ENCODE measurements at places on chromosomes 3 and 15.

GRCh38 chr3:69568458-69568857 lies 170.8 kb upstream of the MITF start:
- no peak for DNase-seq

DNA sequence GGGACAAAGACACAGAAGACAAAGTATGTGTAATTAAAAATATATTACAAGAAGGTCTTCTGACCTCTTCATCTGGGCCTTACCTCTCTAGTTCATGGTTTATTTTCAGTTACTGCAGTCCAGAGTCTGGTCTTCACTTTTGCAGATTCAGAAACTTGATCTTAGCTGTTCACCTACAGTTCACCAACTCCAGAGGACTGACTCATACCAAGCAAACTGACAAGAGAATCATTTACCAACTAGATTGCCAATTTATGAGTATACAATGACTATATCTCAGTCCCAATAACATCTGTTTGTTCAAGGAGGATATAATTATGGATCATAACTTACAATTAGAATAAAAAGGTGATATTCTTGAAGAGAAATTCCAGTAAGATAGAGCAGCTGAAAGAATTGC lies 9.0 kb downstream of the P2RY1 start:
- no peak for DNase-seq

DNA sequence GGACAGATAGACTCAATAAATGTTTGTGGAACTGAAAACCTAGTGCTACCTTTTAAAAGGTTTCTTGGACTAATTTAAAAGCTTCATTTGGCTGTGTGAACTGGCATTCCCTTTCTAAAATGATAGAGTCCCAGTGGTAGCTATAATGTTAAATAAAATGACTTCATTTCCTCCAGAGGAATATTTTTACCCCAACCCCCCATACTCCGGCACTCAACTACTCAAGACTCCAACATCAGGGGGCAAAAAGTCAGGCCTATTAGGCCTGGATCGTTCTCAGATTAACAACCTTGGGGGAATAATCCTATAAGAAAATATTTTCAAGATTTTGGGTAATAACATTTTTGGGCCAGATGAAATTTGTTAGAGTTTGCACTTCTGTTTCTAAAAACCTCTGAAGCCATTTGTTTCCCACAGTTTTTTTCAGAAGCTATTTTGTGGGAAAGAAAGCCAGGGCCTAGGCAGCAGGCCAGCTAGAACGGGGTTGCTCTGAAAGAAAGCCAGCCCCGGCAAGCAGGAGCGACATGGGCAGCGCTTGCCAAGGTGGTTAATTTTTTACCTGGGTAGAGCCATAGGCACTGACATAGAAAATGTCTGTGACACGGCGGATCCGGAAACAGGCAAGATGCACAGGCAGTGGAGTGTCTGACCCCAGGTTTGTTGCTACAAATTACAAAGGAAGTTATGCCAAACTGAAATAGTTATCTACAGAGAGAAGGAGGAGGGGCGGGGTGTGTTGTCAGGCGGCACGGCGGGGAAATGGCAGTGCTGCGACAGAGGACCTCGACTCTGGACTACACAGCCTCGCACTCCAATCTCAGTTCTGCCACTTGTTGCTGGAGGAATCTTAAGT lies 84.6 kb downstream of the MAGI1 start:
- DNase-seq = no peak

DNA sequence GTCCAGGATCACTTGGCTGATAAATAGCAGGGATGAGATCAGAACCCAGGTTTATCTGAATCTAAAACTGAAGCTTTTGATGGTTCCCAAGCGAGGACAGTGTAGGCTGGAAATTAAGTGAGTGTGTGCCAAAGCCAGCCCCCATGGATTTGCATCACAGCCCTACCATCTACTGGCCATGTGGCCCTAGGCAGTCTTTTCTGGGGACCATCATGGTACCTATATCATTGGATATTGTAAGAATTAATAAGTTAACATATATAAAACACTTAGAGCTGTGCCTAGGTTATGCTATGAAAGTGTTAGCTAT lies 32.8 kb upstream of the SSR3 start:
- no peak for DNase-seq

- DNase-seq = no peak
These were observed 28.8 kb downstream of the CD47 start for GRCh38 chr3:108062051-108062450.

DNA sequence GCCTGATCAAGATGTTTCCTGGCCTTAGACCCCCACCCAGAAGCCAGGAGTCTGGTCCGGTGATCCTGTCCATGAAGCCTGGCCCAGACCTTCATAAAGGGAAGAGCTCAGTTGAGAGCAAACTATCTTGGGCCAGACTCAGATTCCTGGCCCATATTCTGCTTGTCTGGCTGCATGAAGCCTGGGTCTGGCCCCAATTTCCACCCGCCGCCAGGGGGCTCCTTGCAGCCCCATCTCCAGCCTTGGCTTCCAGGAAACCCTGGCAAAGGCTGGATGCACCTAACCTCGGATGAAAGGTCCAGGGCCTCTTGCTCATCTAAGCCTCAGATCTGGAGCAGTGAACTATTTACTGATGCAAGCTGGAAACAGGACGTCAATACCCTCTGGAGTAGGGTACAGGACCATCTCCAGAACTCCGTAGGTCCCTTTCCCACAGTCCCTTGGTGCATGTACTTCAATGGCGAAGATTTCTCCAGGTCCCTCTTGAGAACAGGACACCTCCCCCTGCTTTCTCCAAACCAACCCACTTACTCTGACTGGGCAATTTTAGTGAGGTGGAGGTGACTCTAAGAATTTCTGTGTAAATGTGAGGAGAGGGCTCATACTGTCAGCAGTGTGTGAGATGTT lies 5.6 kb downstream of the FOXL2 start:
- peak; percentile 60 for DNase-seq

- DNase-seq = no peak
These were observed 64.0 kb downstream of the FLNB start for GRCh38 chr3:58072052-58072762.

- no peak for DNase-seq
These were observed 11.8 kb upstream of the HRG start for GRCh38 chr3:186653984-186654383.

DNA sequence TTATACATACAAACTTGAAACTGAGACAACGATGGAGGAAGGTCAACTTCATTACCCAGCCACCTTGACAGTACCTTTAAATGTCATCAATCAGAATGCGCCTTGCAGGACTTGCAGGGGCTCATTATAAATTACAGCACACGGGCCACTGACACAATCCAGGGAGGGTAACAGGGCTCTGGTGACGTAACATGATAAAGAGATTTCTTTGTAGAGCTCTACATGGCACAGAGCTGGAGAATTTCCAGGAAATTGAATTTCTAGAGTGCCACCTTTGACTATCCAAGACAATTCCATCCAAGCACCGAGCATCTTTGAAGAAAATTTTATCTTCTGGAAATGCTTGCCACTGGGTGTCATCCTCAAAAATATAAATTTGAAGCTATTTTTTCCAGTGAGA lies 486.0 kb downstream of the FOXP1 start:
- no peak for DNase-seq
